CD4-positive, alpha-beta T cell treated with Interleukin-4 for 1 hour (primary cell): ENCODE measurements at places on chromosomes 2 and 18.

- no peak for DNase-seq
Measured at GRCh38 chr2:236720974-236721540, 151.4 kb downstream of the ACKR3 start.

DNA sequence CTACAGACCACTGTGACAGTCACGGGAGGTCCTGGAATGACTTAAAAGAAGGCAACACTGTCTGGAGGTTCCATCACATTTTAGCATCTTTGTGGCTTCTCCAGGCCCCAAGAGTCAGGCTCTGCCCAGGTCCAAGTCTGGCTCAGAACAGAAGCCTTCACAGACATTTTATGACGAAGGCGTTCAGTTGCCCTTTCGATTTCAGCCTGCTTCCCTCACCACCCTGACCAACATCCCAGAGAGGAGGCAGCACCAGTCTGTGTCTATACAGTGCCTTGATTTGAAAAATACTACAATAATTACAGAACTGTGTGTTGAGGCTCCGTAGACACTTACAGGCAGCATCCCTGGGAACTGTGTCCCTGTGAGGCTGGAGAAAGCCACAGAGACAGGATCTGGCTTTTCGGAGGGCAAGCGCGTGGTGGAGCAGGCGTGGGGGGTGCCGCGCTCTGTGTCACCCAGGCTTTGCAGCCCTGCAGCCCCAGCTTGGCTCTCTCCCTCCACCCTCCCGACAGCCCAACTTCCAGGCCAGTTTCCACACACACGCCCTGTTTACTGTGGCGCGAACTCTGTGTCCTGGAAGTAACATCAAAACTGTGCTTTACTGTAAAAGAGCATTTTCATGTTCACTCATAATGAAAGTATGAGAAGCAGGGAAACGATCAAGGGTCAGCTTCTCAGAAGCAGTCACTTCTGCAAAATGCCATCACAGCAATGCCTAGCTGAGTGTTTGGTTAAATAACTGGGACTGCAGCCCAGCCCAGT lies 153.5 kb upstream of the ALKAL2 start:
- no peak for DNase-seq

- DNase-seq = no peak
Measured at GRCh38 chr2:63594660-63595059, 5.9 kb downstream of the MDH1 start.

- DNase-seq = no peak
Measured at GRCh38 chr2:9771481-9772017, 71.7 kb upstream of the TAF1B start.

GRCh38 chr2:216445501-216445900 lies 33.2 kb downstream of the SMARCAL1 start:
- DNase-seq = no peak

GRCh38 chr18:57416542-57416941 lies 18.6 kb upstream of the ONECUT2 start:
- no peak for DNase-seq

DNA sequence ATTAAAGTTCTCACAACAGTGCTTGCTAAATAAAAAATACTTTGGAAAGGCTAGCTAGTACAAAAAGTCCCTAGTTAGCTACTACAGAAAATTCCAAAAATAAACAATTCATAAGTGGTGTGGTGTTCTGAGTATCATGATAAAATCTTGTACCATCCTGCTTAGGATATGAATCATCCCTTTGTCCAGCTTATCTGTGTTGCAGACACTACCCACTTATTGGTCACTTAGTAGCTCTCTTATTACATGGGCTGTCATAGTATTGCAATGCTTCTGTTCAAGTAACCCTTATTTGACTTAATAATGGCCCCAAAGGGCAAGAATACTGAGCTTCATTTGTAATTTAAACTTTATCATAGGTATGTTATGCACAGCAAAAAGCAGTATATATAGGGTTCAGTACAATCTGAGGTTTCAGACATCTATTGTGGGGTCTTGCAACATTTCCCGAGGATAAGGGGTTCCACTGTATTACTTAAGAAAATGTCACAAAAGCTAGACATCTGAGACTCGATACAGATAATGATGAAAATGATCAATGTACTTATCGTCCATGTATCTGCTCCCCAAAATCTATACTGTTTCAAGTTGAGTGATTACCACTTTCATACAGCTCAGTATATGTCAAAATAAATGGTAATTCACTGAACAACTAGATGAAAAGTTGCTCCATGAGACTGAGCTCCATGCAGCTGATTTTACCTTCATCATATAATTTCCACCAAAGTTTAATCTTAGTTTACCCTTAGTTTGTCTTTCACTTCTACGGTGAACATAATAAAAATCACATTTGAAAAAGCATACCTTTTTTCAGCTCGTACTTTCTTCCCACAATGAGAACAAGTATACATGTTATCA lies 93.8 kb downstream of the C2orf74 start:
- no peak for DNase-seq

GRCh38 chr2:134943540-134943939 lies 24.9 kb downstream of the CCNT2 start:
- no peak for DNase-seq

- no peak for DNase-seq
Measured at GRCh38 chr2:20183373-20183772, 41.6 kb downstream of the SDC1 start.

GRCh38 chr2:20568501-20569463 lies 82.1 kb downstream of the HS1BP3 start:
- DNase-seq = no peak

DNA sequence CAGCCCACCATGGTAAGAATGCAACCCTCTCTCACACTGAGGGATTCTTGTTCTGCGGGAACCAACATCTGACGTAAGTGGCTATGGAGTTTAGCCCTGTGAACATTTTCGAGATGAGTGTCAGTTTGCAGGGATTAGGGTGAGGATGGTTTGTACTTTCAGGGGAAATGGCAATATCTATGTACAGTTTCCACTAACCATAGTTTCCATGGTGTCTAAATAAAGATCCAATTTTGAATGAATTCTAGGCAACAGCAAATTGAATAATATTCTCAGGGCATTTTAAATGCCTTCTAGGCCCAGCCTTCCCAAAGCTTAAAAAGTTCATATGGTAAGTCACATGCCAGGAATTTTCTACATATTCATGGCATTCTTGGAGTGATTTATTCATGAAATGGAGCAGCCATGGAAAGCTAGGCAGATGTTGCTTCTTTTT lies 105.4 kb upstream of the MMADHC start:
- DNase-seq = no peak

DNA sequence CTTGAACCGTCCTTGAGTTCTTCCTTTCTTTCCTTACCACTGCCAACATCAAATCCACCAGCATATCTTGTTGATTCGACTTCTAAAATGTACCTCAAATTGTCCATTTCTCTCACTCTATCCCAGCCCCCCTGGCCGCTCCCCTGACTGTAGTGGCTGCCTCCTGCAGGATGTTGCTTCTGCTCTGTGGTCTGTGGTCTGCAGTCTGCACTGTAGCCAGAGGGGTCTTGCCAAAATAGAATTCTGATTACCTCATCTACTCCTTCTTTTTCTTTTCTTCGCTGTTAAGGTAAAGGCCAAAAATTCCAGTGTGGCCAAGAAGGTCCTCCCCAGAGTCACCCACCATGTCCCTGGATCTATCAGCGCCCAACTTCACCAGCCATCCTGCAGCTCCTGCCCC lies 79.5 kb upstream of the ALPP start:
- DNase-seq = no peak
